Stimulated activated CD4-positive, alpha-beta T cell treated with anti-CD3 and anti-CD28 coated beads, Interleukin-1b, Interleukin-23, amount 100 ng/mL, for 1 hour (primary cell): ENCODE measurements at places on chromosomes 12 and 14.

DNA sequence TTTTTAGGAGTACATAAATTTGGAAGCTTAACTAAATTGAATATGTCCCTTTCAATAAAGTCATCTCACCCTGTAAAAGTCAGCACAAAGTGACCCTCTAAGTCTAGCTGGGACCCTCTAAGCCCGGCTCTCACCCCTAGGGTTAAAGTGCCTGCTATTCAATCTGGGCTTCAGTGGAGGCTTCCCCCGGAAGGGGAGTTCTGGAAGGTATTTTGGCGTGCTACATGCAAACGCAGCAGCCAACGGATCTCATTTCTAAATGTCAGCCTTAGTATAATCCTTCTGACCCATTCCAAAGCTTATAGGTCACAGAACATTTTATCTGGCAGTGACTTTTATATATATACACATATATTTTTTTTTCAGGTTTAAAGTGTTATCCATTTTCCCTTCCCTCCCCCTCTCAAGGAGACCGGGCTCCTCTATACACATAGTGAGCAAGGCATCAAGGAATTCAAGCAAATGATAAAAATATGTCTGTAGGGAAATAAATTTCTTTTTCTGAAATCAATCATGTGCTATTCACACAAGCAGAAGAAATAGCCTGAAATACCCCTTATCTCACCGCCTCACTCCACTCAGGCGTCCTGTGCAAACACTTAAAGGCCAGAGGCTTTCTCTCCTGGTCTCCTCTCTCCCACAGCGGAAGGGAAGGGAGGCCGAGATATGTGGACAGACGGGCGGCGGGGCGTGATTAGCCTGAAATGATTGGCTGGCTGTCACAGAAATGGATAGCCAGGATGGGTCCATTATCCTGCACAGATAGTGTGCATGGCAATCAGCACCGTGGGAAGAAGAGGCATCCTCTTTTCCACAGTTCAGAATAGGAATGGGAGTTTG, 301.7 kb downstream of the GALC start:
- no peak for DNase-seq

- DNase-seq = no peak
Measured at GRCh38 chr12:116433249-116433648, 125.9 kb upstream of the MAP1LC3B2 start.

GRCh38 chr12:92619026-92619425, 83.8 kb upstream of the PLEKHG7 start:
- DNase-seq = no peak

GRCh38 chr12:8014836-8015235, 17.7 kb upstream of the FOXJ2 start:
- DNase-seq = no peak

GRCh38 chr12:131491916-131492490, 218.9 kb upstream of the SFSWAP start:
- no peak for DNase-seq

GRCh38 chr14:100076606-100077005, 11.4 kb downstream of the EVL start:
- no peak for DNase-seq

GRCh38 chr14:20934148-20934762, 21.0 kb upstream of the RNASE2 start:
- no peak for DNase-seq

DNA sequence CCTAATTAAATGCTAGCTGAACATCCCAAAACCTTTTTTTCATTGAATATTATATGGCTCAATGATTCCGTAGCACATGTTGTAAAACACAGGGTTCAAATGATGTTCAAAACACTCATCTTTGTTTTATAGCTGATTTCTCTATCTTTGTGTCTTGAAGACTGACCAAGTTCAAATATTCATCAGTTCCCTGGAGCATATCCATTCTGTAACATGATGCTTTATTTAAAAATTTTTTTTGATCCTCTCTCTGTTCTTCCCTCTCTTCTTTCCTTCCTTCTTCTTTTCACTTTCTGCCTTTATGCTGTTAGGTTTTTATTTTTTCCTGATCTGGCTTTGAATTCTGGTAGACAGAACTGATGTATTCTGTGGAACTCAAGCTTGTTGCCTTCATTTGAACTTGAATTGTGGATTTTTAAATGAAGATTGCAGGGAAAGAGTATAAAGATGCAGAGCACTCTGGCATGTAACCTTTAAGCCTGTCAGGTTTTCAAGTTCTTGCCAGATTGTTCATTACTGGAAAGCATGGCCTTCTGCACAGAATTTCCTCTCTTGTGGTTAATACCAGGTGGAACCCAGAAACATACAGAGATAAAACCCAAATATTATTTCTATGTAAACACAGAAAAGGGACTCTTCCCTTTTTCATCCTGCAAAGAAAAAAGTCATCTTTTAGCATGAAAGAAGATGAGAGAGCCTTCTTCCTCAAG, 39.5 kb downstream of the PROX2 start:
- no peak for DNase-seq

DNA sequence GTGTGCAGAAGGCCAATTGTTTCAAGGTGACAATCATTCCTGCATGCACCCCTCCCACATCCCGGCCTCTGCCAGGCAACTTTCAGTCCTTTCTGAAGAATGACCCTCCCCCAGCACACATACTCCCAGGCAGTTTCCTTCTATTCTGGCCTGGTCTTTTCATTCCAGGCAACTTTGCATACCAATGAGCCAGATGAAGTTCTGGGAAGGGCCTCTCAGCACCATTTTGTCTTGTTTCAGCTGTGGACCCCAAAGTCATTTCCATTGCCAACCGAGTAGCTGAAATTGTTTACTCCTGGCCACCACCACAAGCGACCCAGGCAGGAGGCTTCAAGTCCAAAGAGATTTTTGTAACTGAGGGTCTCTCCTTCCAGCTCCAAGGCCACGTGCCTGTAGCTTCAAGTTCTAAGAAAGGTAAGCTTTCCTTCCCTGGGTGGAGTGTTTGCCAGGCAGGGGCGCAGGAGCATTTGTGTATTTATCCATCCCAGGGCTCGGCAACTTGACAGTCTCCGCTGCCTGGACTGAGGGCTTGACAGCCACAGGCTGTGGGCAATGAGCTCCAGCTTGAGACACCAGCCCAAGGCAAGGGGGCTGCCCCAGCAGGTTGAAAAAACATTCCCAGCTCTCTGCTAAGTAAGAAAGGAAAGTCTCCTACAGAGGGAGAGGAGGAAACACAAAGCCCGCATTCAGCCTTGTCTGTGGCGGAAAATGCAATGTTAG, 16.4 kb downstream of the BCL2L14 start:
- no peak for DNase-seq
